ENCODE measurements at places on chromosomes 5 and 9.

- no peak for DNase-seq
These were observed 15.3 kb upstream of the SYNPO start for GRCh38 chr5:150625164-150625535.

DNA sequence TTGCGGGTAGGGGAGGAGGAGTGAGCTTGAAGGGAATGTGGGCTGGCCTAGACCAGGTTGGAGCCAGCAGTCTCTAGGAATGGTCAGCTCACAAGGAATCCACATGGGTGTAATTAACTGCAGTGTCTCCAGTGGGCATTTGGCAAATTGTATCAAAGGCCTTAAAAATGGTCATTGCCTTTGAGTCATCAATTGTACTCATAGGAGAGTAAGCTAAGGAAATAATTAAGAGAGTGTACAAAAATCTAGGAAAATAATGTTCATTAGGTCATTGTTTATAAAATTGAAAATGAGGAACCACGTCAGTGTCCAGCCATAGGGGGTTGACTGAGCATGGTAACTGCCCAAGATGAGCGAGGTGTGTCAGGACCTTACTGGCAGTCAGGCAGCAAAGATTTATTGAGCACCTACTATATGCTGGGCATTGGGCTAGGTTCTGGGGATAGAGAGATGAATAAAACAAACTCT, 29.8 kb upstream of the RPL26L1 start:
- no peak for DNase-seq

DNA sequence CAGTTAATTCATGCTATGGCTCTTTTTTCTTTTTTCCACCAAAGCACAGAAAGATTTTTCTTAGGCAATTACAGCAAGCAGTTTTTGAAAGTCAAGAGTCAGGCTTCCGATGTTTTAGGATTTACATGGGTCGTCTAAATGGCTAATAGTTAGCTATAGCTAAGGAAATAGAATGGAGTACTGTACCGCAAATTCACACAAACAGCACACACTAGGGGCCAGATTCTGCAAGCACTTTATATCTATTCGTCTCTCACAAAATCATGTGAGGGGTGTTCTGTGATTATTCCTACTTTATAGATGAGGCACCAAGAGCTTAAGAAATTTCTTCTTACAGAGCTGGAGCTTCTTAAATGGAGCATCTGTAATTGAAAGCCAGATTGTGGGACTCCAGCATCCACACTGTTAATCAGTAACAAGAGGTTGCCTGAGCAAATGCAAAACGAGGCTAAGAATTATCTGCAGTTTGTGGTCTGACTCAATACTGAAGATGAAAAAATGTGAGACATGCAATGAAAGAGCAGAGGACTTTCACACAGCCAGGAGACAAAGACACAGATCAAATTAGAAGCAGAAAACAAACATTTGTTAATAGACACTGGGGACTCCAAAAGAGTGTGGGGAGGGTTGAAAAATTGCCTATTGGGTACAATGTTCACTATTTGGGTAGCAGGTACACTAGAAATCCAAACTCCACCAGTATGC, 62.7 kb upstream of the CTXN3 start:
- DNase-seq, result no peak

GRCh38 chr5:119795768-119796167, 166.4 kb downstream of the FAM170A start:
- no peak for DNase-seq

DNA sequence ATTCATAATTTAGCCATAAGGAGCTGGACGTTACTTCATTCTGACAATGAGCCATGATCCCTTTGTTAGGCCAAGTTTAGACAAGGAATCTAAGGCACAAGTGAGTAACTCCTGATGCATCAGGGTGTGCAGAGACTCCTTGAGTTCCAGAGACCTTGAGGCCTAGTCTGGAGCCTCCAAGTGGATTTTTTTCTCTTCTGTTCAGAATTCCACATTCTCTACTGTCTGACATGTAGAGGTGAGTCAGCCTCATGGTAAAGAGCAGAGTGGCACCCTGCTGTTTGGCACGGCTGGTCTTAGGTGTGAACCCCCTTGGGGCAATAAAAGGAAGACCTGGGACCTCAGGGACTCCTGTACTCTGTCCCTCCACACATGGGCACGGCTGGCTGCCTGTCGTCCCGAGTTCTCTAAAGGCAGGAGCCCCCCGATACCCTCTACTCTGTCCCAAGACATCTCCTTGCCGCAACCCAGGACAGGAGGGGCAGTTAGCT, 22.0 kb upstream of the TGFBI start:
- no peak for DNase-seq

GRCh38 chr9:111599955-111600343, 502 bp upstream of the PTGR1 start:
- no peak for DNase-seq

GRCh38 chr5:17046320-17046719, 110.2 kb upstream of the MYO10 start:
- no peak for DNase-seq

GRCh38 chr5:107661038-107661649, 9.6 kb downstream of the EFNA5 start:
- no peak for DNase-seq

GRCh38 chr5:77640589-77641396, 2.3 kb upstream of the OTP start:
- DNase-seq, result no peak

DNA sequence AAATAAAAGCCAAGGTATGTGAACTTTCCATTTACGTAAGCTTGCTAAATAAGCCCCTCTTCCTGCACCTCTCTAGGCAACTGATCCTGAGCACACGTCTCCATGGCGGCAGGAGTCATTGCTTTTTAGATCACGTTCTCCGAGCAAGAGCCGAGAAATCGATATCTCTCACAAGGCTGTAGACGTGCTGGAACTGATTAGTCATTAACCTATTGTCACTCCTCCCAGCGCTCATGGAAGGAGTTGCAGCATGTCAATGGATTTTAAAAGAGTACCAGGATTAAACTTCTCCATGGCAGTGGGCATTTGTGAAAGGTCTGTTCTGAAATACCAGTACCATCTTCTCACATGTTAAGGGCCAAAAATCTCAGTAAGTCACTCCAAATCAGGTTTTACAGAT, 4.7 kb upstream of the ADCY2 start:
- no peak for DNase-seq

DNA sequence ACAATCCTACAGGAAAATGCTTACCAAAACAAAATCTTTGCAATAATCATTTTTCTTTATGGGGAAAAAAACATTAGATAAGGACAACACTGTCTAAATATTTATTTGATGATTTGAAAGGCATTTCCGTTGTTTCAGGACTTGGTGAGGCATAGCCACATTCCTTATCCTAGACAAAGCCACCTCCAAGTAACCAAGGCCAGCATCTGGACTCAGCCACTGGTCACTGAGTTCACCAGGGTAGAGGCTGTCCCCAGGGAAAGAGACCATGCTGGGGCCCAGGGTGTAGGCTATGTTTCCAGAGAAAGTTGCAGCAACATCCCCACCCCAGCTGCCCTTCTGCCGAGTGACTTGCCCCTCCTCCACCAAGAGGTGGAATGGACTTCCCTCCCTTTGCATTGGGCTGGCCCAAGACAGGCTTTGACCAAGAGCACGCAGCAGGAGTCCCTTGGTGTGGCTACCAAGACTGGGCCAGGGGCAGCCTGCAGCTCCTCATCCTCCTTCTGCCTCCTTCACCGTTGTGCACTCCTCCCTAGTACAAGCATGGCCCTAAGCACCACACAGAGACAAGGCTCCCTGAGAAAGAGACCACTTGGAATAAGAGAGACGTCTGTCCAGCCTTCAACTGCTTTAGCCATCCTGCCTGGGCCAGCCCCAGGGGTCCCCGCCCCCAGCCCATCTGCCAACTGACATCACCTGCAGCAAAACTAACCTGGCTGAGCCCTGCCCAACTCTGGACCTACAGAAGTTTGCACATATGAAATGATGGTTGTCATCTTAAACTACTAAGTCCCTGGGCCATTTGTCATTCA, 68.1 kb upstream of the SPIN1 start:
- no peak for DNase-seq

DNA sequence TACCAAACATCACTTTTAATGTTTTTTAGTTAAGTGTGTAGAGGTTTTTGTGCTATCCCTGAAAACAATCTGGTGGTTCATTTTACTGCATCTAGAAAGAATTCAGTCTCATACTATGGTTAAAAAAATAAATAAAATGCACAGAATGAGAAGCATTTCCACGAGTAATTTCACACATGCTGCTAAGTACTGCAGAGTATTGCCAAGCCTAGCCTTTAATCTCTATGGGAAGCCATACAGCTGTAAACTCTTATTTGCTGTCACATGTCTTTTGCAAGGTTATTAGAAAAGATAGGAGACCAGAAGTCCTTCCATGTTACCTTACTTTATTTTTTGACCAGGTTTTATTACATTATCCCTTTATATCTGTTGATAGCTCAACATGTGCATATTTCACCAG, 37.6 kb upstream of the MAN2A1 start:
- no peak for DNase-seq

- no peak for DNase-seq
These were observed 6.1 kb downstream of the SCAI start for GRCh38 chr9:125137200-125137599.

DNA sequence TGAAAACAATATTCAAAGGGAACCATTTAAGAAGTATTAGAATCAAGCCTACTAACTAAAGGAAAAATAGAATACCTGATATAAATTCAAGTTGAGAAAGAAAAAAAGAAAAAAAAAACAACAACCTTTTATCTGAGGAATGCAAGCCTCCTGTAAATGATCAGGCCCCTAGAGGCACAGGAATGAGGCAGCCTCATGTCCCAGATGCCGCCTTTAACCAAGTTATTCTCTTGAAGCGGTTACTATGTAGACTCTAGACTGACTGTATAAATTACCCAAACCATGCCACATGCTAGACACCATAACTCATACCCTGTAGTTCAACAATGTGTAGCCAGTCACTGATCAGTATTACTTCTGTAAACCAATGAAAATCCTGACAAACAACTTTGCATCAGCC, 929.6 kb downstream of the TAF11L14 start:
- DNase-seq, result no peak

DNA sequence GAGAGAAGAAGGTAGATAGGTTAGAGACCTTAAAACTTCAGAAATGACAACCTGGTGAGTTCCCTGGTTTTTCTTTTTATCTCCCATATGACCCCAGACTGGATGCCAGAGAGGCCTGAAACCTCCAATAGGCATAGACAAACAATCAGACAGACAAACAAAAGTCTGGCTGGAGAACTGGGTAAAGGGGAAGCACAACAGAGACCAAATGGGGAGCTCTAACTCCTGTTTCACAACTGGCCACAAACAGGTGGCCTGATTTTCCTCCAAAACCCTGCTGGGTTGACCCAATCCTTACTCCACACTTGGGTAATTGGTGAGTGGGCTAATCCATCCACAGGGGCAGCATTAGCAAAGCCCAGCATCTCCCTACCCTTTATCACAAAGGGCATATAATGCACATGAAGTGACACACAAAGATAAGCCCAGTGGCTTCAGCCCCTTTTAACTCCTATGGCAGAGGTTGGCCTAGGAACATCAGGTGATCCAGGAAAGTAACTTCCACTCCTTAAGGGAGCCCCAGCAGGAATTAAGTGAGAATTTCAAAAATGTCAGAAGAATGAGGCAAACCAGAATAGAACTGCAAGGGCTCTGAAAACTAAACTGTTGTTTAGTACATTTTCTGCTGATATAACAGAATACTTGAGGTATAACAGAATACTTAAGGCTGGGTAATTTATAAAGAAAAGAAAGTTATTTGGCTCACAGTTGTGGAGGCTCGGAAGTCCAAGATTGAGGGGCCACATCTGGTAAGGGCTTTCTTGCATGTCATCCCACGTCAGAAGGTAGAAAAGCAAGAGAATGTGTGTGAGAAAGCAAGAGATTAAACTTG, 60.9 kb upstream of the ROR2 start:
- no peak for DNase-seq

DNA sequence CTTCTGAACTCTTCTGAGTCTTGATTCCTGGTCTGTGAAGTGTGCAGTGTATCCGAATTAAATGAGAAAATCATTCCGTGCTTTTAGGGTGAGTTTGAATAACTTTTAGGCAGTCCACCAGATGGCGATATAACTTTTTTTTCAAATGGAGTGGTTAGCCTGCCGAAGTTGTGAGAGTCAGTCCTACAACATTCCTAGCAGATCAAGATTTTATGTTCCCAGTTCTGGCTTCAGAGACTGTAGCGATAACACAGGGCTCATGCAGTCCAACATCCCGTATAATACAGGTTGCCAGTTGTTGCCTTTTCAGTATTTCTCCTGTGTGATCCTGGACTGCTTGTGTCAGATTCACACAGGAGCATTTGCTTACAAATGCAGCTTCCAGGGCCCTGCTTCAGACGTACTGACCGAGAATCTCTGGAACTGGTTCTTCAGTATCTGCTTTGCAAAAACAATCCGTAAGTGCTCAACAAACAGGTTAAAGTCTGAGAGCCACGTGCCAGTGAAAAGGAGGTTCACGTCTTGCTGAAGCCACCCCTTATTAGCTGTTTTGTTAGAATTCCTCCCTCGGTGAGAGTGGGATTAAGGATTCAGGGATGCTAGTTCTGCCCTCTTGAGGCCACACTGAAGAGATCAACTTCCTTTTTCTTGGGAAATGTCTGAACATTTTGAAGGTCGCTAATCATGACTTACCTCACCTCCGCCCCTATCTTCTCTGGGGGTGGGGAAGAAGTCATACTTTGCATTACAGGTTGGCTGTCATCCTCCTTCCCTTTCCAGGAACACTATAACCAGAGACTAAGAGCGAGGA, 22.8 kb downstream of the SMIM3 start:
- DNase-seq, result peak; percentile 82

- DNase-seq, result no peak
These were observed 88.5 kb upstream of the ATG10 start for GRCh38 chr5:81883371-81883770.

DNA sequence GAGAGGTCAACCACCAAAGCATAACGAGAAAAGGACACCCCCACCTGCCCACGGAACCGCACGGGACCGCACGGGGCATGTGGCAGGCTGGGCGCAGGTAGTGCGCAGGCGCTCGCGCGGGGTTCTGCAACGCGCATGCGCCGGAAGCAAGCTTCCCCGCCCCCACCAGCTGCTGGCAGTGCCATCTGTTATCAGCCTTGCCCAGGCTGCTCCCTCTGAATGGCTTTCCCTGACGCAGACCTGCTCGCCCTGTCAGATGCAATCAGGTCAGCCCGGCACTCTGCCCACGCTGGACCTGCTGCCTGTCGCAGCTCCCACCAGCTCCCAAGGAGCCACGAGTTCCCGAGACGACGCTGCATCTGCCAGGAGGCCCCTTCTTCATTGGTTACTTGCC, 22.8 kb downstream of the PTCH1 start:
- no peak for DNase-seq

DNA sequence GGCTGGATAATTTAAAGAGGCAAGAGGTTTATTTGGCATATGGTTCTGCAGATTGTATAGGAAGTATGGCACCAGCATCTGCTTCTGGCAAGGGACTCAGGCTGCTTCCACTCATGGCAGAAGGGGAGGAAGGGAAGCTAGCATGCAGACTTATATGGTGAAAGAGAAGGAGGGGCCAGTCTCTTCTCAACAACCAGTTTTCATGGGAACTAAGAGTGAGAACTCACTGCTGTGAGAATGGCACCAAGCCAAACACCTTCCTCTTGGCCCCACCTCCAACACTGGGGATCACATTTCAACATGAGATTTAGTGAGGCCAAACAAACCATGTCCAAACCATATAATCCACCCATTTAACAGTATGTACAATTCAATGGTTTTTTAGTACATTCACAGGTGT, 113.3 kb upstream of the SHB start:
- no peak for DNase-seq
